ENCODE measurements at places on chromosomes 5 and 9.

DNA sequence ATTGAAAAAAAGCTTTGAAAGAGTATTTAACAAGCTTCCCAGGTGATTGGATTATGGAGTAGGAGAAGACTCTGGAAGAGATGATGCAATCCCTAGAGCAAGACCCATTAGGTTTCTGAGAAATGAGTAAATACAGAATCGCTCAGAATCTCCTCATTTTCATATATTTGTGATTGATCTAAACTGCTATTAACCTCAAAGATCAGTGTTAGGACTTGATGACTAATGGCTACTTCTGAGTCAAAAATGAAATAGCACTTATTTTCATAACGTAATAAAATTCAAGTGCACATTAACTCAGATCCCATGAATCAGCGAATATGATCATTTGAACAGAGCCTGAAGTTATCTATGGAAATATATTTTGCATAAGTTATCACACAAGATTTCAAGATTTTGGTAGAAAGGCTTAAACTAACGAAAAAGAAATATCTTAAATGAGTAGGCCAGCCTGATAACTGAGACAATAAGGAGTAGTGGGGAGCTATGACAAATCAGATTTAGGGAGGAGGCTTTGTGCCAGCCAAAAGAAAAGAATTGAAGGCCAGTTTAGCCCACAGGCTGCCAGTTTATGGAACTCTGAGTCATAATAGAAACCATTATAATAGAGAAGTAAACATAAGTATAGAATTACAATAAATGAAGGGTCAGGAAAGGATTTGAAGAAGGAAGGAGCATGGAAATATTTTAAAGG, 106.7 kb upstream of the OSMR start:
- DNase-seq: no peak

DNA sequence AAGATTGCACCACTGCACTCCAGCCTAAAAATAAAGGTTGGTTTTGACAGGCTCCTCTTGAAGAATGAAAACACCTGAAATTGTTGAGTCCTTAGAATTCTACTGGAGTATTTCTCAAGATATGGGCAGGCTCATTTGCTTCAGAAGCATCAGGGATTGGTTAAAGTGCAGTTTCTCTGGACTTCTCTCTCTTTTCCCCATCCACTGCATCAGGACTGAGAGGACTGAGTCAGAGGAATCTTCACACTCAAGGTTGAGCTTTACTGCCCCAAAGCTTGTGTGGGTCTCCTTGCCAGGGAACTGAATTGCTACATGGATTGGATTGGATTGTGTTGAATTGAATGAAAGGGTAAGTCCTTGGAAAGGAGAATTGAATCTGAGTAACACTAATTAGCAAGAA, 7.5 kb upstream of the CCDC69 start:
- DNase-seq: no peak

DNA sequence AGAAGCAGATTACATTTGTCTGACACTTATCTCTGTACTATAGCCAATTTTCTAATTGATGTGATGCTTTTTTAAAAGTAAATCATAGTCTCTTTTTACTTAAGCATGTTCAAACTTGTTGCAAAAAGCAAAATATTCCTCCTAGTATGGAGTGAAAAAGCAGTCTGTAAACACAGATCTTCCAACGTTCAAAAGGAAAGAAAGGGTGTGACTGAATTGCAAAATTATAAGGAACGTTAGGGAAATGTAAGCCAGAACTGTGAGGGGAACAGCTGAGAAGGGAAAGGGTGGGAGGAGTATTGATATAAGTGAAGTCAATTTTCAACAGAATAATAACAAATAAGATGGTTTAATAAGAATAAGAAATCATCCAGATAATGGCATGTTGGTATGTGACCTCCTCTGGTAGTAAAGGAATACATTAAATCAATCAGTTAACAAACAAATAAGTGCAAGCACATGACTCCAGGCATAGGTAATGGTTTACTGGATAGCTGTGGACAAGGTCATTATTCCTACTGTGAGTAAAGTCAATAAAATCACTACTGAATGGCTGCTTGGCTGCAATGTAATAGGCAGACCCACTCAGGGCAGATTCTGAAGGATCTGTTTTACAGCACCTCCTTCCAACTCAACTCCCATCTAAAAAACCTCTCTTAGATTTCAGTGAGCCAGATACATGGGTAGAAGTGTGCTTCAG, 239.1 kb upstream of the NMUR2 start:
- DNase-seq: no peak

- no peak for DNase-seq
Measured at GRCh38 chr5:169121630-169122420, 179.1 kb downstream of the SLIT3 start.

DNA sequence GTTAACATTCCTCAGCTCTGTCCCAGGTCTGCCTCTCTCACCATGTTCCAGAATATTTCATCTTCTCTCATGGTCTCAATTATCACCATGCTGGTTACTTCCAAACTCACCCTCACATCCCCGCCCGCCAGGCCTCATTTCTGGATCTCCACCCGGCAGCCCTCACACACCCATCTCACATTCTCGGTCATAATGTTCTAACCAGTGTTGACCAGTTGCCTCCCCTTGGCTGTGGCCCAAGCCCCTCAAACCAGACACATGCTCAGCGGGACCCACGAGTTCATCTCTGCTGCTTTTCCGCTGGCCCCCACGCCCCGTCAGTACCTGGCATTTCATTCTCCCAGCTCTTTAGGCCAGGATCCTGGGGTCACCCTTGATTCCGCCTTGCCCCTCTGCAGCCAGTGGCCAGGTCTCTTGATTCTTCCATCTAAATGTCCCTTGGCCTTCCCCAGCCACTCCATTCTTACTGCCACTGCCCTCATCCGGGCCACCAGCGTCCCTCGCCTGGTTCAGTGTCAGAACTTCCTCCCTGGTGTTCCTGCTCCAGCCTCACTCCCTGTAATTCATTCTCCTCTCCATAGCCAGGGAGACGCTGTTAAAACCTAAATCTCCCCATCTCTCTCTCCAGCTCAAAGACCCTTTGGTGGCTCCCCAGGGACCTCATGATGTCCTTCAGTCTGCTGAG, 141.7 kb downstream of the MVB12B start:
- DNase-seq: no peak

DNA sequence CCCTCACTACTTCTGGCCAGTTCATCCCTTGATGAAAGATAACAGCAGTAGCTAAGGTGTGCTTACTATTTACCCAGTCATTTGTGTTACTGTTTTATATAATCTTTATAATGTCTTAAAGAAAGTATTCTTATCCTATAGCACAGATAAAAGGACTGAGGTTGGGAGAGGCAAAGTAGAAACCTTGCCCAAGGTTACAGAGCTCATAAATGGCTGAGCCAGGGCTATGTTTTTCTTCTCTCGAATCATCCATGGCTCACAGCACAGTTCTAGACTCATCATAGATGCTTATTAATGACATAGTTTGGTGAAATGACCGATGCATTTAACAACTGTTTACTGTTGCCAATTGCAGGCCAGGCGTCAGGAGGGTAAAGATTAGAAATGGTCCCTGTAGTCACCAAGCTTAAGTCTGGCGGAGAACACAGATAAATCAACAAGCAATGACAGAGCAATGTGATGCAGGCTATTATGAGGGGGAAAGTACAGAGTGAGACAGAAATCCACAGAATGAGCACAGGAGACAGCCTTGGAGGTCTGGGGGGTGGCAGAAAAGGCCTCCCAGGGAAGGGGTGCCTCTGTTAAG, 65.6 kb upstream of the ZNF622 start:
- no peak for DNase-seq

GRCh38 chr5:167688341-167689130, 602.9 kb upstream of the WWC1 start:
- no peak for DNase-seq

GRCh38 chr9:125432715-125433385, 171.2 kb downstream of the GAPVD1 start:
- DNase-seq: no peak

DNA sequence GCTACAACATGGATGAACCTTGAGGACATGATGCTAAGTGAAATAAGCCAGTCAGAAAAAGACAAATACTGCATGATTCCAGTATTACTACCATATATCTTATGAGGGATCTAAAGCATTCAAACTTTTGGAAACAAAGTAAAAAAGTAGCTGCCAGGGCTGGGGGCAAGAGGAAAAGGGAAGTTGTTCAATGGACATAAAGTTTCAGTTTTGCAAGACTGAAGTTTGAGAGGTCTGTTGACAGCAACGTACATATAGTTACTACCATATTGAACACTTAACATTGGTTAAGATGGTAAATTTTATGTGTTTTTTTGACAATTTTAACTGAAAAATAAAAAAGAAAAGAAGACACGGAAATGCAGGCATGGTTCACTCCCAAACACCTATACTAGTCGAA, 77.6 kb downstream of the MAPKAP1 start:
- no peak for DNase-seq

- DNase-seq: no peak
Measured at GRCh38 chr5:35308421-35308820, 78.1 kb upstream of the PRLR start.

GRCh38 chr5:114524221-114524620, 162.4 kb downstream of the KCNN2 start:
- no peak for DNase-seq

DNA sequence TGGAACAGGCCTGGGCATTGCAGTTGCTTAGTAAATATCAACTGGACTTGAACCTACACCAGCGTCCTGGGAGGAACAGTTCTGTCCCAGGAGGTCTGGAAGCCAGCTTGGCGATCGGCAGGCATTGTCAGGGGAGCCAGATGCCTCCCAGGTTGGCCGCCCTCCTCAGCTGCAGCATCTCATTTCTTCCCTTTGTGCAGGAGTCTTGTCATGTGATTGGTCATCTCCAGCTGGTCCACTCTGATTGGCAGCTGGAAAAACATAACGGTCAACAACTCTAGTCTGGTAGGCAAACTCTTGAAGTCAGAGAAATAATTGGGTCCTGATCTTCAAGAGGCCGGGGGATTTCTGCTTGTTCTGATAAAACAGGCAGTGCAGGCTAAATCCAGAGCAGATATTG, 29.6 kb upstream of the NCS1 start:
- no peak for DNase-seq

GRCh38 chr5:67331296-67331925, 134.8 kb upstream of the CD180 start:
- DNase-seq: no peak

DNA sequence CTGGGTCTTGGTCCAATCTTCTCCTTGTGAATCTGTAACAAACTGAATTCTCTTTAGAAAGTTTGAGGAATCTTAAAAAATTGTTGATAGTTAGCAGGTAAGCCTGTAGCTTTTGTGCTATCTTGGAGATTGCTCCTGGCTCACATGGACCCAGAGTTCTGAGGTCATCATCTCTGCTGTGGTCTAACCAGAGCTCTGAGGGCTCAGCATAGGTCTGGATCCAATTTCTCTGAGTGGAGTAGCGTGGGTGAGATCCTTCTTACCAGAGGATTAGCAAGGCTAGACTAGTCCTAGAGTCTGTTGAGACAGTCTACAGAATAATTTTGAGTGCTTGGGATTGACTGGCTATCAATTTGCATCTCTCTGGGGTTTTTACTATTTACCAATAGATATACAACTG, 60.5 kb upstream of the IL6ST start:
- DNase-seq: no peak

DNA sequence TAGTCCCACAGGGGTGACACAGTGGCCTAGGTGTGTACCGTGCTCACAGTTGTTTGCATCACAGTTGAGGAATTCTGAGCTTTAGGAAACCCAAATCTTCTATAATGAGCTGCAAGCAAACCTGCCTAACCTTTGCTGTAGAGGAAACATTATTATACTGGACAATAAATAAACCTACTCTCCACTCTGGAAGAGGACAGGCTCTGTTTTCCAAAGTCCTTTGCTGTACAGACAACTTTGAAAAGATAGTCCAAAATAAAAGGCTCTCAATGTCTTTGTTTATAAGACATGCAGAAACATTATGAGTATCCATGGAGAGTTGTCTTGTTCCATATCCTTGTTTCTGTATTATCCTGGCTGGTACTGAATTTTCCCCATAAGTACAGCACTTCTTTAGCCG, 29.4 kb downstream of the ZNF131 start:
- no peak for DNase-seq

DNA sequence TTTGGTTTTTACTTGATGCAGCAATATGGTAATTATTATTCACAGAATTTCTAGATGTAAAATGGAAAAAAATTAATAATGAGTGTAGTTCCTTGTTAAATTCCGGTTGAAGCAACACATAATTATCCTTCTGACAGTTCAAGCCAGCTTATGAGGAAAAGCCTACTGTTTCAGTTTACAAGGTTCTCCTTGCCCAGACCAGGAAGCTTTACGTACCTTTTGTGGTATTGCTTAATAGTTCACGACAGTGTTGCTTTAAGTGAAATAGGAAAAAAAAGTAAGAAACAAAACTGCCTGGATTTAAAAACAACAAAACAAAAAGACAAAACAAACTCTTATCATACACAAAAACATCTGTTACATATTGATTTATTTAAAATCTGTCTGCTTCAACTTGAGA, 547.3 kb upstream of the C9orf72 start:
- no peak for DNase-seq

DNA sequence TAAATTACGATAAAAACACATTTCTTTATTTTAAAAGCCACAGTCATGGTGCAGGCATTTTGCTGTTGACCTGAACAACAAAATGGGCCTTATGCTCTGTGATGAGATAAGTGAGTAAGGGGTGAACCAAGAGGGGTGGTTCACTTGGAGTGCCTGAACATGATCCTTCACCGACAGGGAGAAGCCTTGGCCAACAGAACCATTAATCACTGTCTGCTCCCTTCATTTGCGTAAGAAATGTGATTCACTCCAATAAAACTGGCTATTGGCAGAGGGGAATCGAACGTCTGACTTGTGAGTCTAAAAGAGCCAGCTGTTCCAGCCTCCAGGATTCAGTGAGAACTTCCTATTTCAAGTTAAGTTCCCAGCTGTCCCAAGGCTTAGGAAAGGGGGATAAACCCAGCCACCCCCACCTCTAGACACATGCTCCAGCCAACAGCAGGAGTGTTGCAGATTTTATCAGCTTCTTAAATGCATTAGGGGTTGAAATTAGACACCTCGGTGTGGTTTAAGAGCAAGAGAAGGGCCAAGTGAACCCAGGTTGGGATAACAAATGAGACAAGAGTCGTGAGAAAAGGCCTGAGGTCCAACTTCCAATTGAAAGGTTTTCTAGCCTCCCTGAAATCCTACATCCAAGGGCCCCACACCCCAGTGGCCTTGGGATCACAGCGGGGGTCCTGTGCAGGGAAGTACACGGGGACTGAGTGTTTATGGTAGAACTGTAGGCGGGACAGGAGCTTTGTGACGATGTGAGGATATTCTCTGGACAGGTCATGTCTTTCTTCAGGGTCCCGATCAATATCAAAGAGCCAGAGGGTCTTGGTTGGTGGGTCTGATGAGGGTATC, 131.4 kb upstream of the LHFPL2 start:
- no peak for DNase-seq

- DNase-seq: no peak
Measured at GRCh38 chr5:73422164-73422563, 26.4 kb downstream of the FOXD1 start.

GRCh38 chr9:76703270-76703669, 61.0 kb upstream of the PCA3 start:
- no peak for DNase-seq

All from stimulated activated CD8-positive, alpha-beta memory T cell treated with anti-CD3 and anti-CD28 coated beads, Interleukin-15, amount 100 ng/mL, for 24 hours (primary cell).